B cell (primary cell): ENCODE measurements at places on chromosomes 1 and 21.
A peak's percentile ranks its signal among the peaks of the same experiment; 100 is the strongest.

GRCh38 chr1:231319080-231319479 is 18.6 kb downstream of the EXOC8 start:
- DNase-seq, result no peak

DNA sequence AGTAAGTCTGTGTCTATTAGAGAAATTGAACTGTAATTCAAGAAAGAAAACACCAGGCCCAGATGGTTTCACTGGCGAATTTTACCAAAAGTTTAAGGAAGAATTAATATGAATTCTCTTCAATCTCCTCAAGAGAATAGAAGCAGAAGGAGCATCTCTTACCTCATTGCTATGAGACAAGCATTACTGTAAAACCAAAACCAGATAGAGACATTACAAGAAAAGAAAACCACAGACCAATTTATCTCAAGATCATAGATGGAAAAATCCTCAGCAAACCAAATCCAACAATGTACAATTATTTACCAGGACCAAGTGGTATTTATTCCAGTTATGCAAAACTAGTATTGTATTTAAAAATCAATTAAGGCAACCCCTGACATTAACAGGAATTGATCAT is 160.6 kb downstream of the LIPI start:
- DNase-seq, result no peak

GRCh38 chr1:210250998-210251679 is 18.5 kb downstream of the SERTAD4 start:
- DNase-seq, result peak; percentile 53

DNA sequence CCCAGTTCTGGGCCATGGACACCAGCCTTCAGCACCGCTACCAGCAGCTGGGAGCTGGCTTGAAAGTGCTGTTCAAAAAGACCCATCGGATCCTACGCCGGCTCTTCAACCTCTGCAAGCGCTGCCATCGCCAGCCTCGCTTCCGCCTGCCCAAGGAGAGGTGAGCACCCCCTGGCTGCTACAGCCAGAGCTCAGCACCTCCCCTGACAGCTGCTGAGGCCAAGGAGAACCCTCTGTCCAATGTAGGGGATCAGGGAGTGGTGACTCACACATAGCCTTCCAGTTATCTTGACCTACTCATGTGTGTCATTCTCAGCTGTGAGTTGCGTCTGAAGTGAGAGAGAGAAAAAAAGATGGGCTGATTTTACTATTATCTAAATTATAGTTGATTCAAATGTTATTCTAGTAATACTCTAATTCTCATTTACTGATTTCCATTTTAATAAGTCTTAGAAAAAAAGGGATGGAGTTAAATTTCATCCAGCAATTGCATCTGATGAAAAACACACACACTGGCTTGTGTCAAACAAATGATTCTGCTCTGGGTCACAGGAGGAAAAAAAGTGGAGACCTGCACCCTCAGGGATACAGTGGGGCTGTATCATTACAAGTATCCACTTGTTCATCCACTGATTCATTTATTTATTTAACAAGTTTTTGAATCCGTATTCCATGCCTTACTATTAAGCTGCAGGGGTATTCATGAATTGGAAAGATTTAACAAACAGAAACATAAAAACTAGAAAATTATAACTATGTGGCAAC is 108.0 kb downstream of the BRINP2 start:
- no peak for DNase-seq

- no peak for DNase-seq
Observed at GRCh38 chr1:156848461-156849150, 10.3 kb downstream of the INSRR start.

GRCh38 chr1:118661769-118662320 is 326.3 kb downstream of the TBX15 start:
- no peak for DNase-seq

DNA sequence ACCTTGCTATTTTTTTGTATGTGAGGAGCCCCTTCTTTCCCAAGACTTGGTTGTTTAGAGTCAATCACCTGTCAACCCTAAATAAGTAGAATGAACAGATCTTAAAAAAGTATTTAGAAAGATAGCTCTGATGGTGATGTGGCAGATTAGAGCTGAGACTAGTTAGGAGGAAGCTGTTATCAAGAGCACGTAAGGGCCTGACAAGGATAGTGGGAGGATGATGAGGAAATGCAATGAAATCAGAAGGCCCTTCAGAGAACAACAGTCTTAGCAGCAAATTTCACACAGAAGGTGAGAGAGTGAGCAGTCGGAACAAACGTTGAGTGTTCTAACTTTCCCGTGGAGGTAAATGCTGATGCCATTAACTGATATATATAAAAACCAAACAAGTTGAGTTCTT is 15.9 kb upstream of the S1PR1 start:
- no peak for DNase-seq

DNA sequence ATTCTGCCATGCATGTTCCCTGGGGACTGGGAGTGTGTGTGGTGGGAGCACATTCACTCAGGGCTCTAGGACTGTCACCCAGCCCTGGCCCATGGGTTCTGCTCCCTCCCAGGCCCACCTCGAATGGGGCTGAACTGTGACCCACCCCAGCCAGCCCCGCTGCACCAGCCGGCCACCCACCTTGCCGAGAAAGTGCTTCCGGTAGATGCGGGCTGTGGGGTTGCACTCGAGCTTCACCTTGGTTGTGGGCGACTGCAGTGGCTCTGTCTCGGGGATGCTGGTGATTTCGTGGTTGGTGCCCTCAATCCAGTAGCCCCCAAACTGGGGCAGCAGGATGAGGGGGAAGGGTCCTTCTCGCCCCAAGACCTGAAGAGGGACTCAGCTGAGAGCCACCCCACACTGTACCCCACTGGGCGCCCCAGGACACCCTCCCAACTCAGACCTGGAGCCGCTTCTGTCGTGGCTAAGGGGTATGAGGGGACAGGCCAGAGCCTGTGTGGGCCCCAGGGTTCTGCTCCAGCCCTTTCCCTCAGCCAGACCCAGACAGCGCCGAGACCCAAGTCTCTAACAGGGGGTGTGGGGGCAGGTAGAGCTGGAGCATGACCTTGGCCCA is 51.9 kb downstream of the RAP1GAP start:
- no peak for DNase-seq

DNA sequence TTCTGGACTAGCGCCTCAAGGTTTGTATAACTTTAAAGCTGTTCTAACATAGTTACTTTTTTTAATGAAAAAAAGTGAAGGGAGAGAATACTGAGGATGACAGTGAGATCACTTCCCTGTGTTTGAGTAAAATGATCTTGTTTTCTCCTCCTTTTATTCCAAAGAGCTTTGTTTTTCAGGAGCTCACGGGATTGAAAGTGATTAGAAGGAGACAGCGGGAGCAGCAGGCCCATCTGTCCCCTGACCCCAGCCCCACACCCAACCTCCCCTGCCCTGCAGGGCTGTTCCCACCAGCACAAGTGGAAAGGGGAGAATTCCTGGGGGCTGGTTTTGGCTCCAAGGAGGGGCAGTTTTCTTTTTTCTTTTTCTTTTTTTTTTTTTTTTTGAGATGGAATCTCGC is 2.1 kb upstream of the DNMT3L start:
- no peak for DNase-seq

DNA sequence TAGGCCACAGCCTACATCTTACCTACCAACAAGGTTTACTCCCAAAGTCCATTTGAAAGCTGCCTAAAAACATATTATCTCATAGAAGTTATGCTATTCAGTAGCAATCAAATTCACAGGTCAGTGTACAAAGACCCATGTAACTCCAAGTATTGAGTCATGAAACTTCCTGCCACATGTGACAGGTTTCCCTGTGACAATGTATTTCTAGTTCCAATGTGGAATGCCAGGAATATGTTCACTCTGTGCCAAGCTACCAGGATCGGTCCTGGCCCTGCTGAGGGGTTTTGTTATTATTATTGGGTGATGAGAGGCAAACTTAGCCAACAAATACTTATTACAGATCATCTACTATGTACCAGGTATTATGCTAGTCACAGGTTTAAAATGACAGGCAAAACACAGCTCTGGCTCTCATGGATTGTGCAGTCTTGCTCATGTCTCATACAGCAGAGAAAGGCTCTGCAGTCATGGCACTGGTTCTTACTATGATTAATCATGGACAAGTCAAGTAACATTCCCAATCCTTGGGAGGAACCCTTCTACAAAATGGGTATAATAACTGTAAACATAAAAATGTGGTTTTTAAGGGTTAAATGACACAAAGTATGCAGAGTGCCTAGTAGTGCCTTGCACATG is 22.5 kb downstream of the DPH5 start:
- DNase-seq, result no peak

GRCh38 chr21:36656138-36656537 is 42.8 kb upstream of the SIM2 start:
- no peak for DNase-seq
